Fibroblast of the conjunctiva (primary cell): ENCODE measurements at places on chromosomes 2 and 18.

DNA sequence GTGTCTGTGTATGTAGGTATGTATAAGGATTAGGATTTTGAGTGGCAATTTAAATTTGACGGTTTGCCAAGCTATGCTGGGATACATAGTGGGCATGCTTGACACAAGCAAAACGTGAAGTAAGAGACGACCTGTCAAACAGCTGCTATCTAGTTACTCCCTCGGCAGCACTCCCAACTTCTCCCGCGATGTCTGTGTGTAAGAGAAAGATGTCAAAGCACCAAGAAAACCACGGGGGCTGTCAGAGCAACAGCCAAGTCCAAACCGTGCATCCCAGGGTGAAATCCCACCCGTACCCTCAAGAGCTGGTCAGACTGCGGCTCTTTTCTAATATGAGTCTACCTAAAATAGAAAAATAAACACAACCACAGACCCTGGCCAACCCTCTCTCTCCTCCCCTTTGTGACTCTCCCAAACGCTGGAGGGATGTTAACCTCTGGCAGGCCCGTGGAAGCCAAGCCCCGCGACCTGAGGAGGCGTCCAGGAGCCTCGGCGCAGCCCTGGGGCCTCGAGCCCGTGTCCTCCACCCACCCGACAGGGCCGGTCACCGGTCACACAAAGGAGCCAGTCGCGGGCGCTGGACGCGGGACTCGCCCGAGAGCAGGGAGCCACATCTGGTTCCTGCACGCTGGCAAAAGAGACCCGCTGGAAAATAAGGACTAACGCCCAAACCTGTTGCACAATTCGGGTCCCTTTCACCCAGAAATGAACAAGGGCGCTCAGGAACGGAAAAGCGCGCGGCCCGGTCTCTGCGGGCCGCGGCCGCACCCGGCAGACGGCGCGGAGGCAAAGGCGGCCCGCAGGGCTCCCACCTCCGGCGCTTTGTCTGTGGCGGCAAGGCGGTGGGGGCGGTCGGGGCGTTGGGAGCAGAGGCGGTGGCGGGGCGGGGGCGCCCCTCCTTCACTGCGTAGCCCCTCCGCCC lies 925 bp downstream of the SESTD1 start:
- no peak for DNase-seq

- no peak for DNase-seq
Measured at GRCh38 chr18:10690035-10690329, 164.2 kb downstream of the NAPG start.

GRCh38 chr2:11473659-11474433 lies 7.9 kb upstream of the E2F6 start:
- DNase-seq = no peak

DNA sequence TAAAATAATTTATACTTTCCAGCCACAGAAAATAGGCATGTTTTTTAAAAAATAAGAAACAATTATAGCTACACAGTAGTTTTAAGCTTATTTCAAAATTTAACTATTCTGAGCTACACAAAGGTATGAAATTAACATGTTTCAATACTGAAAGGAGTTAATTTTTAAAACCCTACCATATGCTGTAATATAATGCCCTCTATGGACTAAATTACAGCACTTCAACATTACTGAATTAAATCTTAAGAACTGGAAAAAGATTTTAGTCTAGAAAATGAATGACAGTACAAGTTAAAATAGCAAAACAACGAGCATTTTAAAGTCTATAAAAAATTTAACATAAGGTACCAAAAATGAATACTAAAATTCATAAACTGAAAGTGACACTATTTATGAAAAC lies 36.3 kb downstream of the RTN4 start:
- no peak for DNase-seq

DNA sequence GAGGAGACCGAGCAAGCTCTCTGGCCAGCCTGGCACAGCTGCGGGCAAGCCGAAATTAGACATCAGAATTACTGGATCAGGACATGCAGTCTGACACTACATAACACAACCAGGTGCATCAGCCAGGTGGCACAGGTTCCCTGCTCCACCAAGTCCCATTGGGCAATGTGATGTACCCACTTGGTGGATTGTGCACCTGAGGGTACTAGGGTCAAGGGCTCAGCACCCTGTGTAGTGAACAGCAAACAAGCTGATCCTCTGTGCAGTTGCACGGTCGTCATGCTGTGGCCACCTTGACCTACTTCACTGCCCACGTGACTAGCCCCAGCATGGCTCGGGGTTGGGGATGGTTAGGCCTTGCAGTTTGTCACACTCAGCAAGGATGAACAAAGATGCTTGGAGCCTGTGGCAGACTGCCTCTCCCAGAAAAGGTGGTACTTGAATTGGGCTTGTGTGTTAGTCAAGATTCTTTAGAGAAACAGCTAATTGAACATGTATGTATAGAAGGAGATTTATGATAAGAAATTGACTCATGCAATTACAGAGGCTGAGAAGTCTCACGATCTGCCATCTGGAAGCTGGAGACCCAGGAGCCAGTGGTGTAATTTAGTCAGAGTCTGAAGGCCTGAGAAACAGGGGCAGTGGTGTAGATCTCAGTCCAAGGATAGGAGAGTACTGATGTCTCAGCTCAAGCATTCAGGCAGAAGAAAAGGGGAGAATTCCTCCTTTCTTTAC lies 71.4 kb upstream of the TMEM87B start:
- no peak for DNase-seq

GRCh38 chr2:146124741-146125140 lies 1604.8 kb upstream of the ZEB2 start:
- no peak for DNase-seq

DNA sequence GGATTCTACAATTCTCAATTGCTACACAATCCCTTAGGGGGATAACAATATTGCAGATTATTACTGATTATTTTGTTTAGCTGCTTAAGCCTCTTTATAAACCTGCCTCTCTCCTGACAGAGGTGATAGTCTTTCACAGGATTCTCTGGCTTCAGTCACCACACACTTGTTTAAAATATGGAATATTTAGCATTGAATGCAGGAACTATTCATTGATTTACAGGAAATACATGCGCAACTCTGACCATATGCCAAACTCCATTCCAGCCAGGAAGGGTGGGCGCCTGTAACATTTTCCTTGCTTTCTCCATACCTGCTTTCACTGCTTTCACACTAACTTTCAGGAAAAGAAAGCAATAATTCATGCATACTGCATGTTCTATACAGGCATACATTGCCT lies 44.8 kb upstream of the ARHGAP15 start:
- no peak for DNase-seq

DNA sequence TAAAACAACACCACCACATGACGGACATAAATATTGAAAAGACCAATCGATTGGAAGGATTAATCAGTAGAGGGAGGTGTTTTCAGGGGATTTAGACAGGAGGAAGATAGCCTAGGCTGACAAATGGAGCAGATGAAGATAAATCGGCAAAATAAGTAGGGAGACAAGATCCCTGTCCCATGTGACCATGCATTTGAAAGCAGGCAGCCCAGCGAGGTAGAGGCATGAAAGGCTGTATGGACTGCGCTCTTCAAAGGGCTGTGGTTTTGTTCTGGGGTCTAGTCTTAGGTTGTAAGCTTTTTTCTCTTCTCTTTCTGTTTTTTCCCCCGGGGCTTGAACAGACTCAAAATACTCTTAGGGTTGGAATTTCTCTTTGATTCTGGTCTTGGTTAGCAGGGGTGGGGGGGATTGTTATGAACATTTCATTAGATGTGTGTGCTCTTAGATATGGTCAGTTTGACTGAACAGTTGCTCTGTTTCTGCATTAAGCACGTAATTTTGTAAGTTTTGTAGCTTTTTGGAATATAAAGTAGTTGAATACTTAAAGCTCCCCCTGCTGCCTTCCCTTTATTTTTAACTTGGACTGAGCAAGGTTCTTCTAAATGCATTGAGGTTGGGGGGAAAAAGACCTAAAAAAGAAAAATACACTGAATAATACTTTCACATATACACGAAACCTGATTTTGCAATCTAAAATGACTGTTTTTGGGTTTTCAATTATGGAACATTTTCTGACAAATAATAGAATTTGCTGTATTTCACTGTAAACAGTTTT lies 32.2 kb downstream of the ZNF532 start:
- DNase-seq = no peak

DNA sequence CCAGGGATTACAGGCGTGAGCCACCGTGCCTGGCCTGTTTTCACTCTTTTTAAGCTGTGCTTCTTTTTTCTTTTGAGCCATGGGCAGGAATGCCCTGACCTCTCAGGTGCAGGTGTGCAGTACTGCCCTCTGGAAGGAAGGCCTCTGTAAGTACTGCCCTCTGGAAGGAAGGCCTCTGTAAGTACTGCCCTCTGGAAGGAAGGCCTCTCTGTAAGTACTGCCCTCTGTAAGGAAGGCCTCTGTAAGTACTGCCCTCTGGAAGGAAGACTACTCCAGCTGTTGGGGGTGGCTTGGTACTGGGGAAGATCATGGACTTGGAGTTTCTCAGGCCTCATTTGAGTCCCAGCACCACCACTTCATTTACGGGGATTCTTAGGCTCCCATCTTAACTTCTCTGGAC lies 248.5 kb upstream of the ID2 start:
- DNase-seq = no peak

DNA sequence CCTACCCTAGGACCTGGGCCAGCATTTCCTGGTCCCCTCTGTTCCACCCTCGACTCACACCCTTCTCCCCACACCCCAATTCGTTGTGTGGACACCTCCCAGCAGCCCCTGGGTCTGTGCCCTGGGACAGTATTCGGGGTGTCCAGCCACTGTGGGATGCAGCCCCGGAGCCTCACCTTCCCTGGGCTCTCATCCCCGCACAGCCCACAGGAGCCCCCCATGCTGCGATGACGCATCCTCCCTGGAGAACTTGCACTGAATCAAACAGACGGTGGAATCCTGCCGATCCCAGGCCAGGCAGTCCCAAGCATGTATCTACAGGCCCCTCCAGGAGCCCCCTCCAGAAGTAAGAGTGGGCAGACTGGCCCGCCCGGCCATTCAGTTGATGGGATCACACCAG lies 9.7 kb downstream of the ITM2C start:
- no peak for DNase-seq

DNA sequence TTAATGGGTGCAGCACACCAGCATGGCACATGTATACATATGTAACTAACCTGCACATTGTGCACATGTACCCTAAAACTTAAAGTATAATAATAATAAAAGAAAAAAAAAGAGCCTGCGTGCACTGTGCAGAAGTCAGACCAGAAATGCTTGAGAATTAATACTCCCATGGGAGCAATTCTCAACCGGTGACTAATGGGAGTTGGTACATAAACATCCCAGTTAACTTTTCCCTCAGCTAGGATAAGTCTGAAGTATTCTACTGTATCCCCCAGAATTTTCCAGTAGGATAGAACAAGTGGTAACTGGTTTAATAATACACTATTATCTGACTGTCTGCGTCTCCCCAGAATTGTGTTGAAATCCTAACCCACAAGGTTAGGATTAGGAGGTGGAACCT lies 113.6 kb upstream of the COL5A2 start:
- peak; percentile 40 for DNase-seq

GRCh38 chr18:75205514-75206132 lies 3.3 kb downstream of the PTGR3 start:
- no peak for DNase-seq

- DNase-seq = no peak
Measured at GRCh38 chr18:76544511-76545345, 49.7 kb upstream of the ZNF516 start.

DNA sequence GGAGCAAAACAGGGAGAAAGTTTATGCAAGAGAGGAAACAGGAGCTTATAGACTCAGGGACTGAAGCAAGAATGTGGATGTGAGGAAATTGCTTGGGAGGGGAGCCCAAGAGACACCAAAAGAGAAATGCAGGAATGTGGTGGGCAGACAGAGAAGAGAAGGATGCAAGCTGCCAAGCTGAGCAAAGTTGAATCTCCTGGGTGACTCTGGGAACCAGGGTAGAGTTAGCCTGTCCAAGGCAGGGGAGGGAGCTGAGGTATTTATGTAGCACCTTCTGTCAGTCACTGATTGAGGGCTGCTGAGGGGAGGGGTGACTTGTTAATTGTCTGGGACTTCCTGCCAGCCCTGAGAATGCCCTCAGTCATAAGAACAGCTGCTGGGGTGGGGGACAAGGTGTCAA lies 464.3 kb downstream of the NBAS start:
- DNase-seq = no peak

- DNase-seq = no peak
Measured at GRCh38 chr2:3294069-3294468, 83.5 kb downstream of the EIPR1 start.

DNA sequence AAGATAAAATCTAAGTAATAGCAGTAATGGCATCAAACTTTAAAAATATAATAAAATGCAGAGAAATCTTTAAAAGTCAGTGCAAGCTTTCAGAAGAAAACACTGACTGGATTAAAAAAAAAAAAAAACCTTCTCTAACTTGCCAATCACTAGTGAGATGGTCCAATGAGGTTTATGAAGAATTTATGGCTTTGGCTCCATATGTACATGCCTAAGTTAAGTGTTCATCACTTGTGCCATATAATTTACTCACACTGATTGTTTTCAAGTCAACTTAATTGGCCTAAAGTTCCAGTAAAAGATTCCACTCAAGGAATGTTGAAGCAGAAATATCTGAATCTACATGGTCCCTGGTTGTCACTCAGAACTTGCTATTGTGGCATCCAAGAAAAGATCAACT lies 40.7 kb upstream of the RAB27B start:
- DNase-seq = no peak

DNA sequence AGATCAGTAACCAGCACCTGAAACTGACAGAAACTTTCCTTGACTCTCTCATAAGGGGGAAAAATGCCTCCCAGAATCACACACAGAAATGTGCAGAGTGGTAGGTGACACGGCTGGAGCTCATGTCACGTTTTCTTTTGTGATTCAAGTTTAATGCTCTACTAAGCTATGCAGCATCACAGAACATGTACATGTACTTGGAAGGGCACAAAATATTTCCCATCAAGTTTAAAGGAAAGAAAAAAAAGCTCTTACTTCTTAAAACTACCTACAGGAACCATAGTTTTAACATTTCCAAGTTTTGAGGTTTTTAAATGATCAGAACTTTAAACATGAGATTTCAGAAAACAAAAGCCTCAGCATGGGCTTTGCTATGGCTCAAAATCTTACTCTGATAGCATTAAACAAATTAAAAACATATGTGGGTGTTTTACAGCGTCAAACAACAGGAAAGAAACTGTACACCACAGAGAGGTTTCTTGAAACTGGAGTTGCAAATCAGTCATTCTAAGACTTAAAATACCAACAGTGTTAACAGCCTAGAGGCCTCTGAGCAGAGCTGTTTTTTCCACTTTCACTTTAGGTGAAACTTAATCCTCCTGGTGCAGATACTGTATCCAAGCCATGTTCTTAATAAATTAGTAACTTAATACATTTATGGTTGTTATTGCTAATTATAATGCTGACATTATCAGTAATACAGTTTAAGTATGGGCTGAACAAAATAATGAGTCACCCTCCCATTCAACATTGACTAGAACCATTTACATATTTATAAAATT lies 30.1 kb downstream of the MBP start:
- peak; percentile 80 for DNase-seq
